ENCODE measurements at places on chromosomes 1 and 21. TPM values are rescaled to one million over a fixed set of nuclear protein-coding genes. Genes with fewer than 3 reads are reported as not detected.

DNA sequence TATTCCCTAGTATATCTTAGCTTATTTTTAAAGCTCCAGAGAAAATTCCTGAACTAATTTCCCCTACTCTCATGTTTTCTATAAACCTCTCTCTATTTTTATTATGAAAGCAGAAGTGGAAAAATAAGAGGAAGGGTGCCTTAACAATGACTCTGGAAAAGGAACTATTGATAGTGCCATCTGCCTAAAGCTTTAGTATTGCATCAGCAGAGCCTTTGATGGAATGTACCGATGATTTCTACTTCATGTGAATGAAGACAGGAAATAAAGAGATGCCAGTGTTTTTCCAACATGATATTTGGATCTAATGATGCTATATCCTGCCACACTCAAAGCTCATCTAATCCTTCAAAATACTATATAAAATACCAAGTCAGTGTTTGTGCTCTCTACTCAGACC, 35.1 kb downstream of the TNFSF18 start:
- no peak overlapping the region for H3K27ac ChIP-seq
- no peaks in the 10 kb centered on the region for H3K36me3 ChIP-seq
- H3K4me1 ChIP-seq: no peaks in the 10 kb centered on the region
- DNase-seq: no peak

GRCh38 chr1:21926814-21927532, 10.1 kb downstream of the HSPG2 start:
- DNase-seq: no peak
- peaks cover 45% of the 10 kb centered on the region for H3K36me3 ChIP-seq
- peaks cover 8% of the 10 kb centered on the region for H3K4me1 ChIP-seq
- peak overlapping the region; percentile 96 for H3K27ac ChIP-seq

- no peaks in the 10 kb centered on the region for H3K36me3 ChIP-seq
- H3K27me3 ChIP-seq: peaks cover 12% of the 10 kb centered on the region
- peaks cover 4% of the 10 kb centered on the region for H3K4me1 ChIP-seq
- no peak overlapping the region for H3K4me3 ChIP-seq
Measured at GRCh38 chr1:22420455-22421053, 31.1 kb upstream of the ZBTB40 start.

- peak; percentile 10 for DNase-seq
- peaks cover 3% of the 10 kb centered on the region for H3K36me3 ChIP-seq
- no peaks in the 10 kb centered on the region for H3K4me1 ChIP-seq
- peak overlapping the region; percentile 83 for H3K4me3 ChIP-seq
- peak overlapping the region; percentile 89 for H3K27ac ChIP-seq
Measured at GRCh38 chr1:150235294-150235851, 539 bp downstream of the ANP32E start.

- no peaks in the 10 kb centered on the region for H3K36me3 ChIP-seq
- H3K27me3 ChIP-seq: no peaks in the 10 kb centered on the region
- H3K4me3 ChIP-seq: no peak overlapping the region
- H3K4me1 ChIP-seq: no peaks in the 10 kb centered on the region
- no peak for DNase-seq
Measured at GRCh38 chr1:169696273-169697100, 14.9 kb downstream of the SELL start.

GRCh38 chr1:107009281-107009680, 47.2 kb upstream of the PRMT6 start:
- H3K27me3 ChIP-seq: no peaks in the 10 kb centered on the region
- DNase-seq: no peak
- H3K4me1 ChIP-seq: no peaks in the 10 kb centered on the region
- no peaks in the 10 kb centered on the region for H3K36me3 ChIP-seq
- no peak overlapping the region for H3K4me3 ChIP-seq

GRCh38 chr1:159171254-159171687, at the start of gene CADM3:
CADM3 (plus strand) TSS chr1:159171615; CDS start chr1:159171766, 151 bp downstream.
- H3K4me3 ChIP-seq: no peak within 1 kb of the TSS
- H3K36me3 ChIP-seq: no peaks in the 10 kb centered on the region
- DNase-seq: no peak
- no peak within 1 kb of the TSS for H3K27ac ChIP-seq
- no peaks in the 10 kb centered on the region for H3K4me1 ChIP-seq

- no peaks in the 10 kb centered on the region for H3K27me3 ChIP-seq
- H3K27ac ChIP-seq: no peak overlapping the region
- DNase-seq: no peak
Measured at GRCh38 chr1:164787834-164788231, 228.8 kb downstream of the PBX1 start.

- no peaks in the 10 kb centered on the region for H3K36me3 ChIP-seq
- H3K27me3 ChIP-seq: no peaks in the 10 kb centered on the region
- no peak overlapping the region for H3K27ac ChIP-seq
- H3K4me1 ChIP-seq: no peaks in the 10 kb centered on the region
Measured at GRCh38 chr1:84742653-84743052, 52.4 kb upstream of the SSX2IP start.

- H3K4me3 ChIP-seq: no peak overlapping the region
- peaks cover 10% of the 10 kb centered on the region for H3K27me3 ChIP-seq
- H3K36me3 ChIP-seq: no peaks in the 10 kb centered on the region
- peak; percentile 42 for DNase-seq
- H3K4me1 ChIP-seq: no peaks in the 10 kb centered on the region
Measured at GRCh38 chr1:147072482-147073432, 99.5 kb downstream of the PRKAB2 start.

DNA sequence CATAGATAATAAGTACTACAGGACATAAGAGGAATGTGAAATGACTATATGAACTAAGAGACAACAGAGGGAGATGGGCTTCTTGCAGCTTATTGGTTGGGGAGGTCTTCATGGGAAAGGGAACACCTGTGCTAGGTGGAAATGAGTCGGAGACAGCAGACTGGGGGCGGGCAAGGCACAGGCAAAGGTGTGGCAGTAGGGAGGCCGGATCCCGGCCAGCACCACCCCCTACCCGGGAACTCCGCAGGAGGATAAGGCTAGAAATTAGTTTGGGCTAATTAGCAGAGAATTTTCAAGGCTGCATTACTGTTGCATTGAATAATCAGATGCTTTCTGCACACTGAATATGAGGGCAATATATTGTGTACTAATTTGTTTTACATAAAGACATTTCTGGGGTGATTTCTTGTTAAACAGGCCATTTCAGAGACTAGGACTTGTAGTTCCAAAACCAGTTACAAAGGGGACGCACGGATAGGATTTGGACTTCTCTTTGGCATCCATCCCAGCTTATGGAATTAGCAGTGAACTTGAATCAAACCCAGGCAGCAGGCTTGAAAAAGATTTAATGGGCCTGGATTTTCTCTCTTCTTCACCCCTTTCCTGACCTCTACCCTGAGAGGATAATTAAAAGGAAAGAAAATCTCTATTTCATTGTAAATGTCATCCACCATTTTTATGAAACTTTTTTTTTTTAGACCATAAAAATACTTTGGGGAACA, 2.2 kb upstream of the HUNK start:
- H3K36me3 ChIP-seq: no peaks in the 10 kb centered on the region
- H3K27ac ChIP-seq: no peak overlapping the region
- no peak for DNase-seq
- no peaks in the 10 kb centered on the region for H3K27me3 ChIP-seq
- H3K4me3 ChIP-seq: no peak overlapping the region

- no peak overlapping the region for H3K4me3 ChIP-seq
- H3K36me3 ChIP-seq: peaks cover 2% of the 10 kb centered on the region
- H3K27ac ChIP-seq: no peak overlapping the region
- peaks cover 18% of the 10 kb centered on the region for H3K4me1 ChIP-seq
Measured at GRCh38 chr21:37445228-37445627, 78.7 kb downstream of the DYRK1A start.

DNA sequence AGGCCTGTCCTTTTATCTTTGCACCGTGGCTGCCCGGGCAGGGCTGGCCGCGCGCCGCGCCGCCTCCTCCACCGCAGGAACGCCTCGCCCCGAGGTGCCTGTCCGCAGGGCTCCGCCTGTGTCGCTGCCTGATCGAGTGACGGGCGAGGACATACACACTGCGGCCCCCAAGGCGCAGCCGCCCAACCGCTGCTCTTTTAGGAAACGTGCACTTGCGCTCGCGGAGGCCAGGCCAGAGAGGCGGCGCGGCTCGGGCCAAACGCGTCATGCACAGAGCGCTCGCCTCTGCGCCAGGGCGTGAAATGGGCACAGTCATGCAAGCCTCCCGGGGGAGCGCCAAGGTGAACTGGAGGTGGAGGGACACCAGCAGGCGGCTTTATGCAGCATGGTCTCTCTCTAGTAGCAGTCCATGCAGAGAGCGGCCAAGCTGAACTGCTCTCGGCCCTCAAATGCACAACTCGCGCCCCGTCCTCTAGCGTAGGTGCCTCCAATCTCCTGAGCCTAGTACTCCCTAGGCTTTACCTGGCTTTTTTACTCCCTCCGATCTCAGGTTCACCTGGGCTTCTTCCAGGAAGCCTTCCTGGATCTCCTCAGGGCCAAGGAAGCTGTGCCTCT, 12.9 kb downstream of the TRABD2B start:
- H3K36me3 ChIP-seq: no peaks in the 10 kb centered on the region
- H3K4me3 ChIP-seq: no peak overlapping the region
- no peak overlapping the region for H3K27ac ChIP-seq

- DNase-seq: peak; percentile 42
- no peak overlapping the region for H3K27ac ChIP-seq
- H3K27me3 ChIP-seq: no peaks in the 10 kb centered on the region
- H3K4me3 ChIP-seq: no peak overlapping the region
- no peaks in the 10 kb centered on the region for H3K4me1 ChIP-seq
- H3K36me3 ChIP-seq: no peaks in the 10 kb centered on the region
Measured at GRCh38 chr1:22930240-22930912, 42.3 kb downstream of the LACTBL1 start.

GRCh38 chr1:91604632-91605031, 104.0 kb downstream of the CDC7 start:
- H3K36me3 ChIP-seq: no peaks in the 10 kb centered on the region
- no peak overlapping the region for H3K27ac ChIP-seq
- H3K27me3 ChIP-seq: no peaks in the 10 kb centered on the region

DNA sequence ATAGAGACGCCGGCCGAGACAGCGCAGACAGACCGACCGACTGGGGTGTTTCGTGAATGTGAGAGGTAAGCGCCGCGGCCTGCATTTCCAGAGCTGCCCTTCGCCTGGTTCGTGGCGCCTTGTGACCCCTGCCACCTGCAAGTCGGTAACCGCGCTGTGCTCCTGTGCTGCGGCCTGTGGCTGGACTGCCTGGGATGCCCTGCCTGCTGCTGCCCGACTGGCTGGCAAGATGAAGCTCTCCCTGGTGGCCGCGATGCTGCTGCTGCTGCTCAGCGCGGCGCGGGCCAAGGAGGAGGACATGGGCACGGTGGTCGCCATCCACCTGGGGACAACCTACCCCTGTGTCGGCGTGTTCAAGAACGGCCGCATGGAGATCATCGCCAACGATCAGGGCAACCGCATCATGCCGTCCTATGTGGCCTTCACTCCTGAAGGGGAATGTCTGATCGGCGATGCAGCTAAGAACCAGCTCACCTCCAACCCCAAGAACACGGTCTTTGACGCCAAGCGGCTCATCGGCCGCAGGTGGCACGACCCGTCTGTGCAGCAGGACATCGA, 150.8 kb downstream of the RRAGC start:
- no peaks in the 10 kb centered on the region for H3K36me3 ChIP-seq
- no peak overlapping the region for H3K27ac ChIP-seq
- H3K4me3 ChIP-seq: no peak overlapping the region
- no peaks in the 10 kb centered on the region for H3K27me3 ChIP-seq
- H3K4me1 ChIP-seq: no peaks in the 10 kb centered on the region

DNA sequence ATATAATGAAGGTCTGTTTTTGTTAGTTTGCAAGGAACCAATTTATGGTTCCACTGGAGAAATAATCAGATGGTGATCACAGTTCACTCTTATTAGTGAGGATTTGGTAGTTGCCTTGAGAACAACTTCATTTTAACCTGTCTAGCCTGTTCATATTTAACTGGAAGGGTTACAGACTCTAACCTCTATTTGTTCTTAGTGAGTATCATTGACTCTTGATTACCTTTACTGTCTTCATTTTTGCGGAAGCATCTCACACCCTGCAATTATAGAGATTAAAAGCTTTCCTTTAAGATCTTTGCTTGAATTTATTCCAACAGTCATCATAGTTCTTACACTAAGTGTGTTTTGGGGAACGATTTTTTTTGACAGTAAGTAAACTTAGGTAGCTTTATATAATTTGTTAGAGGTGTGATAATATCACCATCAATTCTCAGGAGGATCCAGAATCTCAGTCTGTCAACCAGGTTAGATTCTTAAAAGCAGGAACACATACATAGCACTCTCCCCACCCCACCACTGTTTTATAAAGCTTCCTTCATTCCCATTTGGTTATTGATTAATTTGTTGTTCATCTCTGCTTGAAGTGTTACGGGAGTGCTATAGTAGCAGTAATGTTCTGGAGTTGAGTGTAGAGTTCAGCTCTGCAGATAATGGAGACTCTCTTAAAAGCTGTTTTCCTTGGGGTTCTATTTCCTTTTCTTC, 30.1 kb downstream of the B3GALT2 start:
- H3K4me3 ChIP-seq: no peak overlapping the region
- no peaks in the 10 kb centered on the region for H3K27me3 ChIP-seq
- peaks cover 7% of the 10 kb centered on the region for H3K4me1 ChIP-seq
- peak; percentile 11 for DNase-seq
- H3K27ac ChIP-seq: no peak overlapping the region

GRCh38 chr1:164092603-164093353, 466.2 kb upstream of the PBX1 start:
- DNase-seq: no peak
- H3K27ac ChIP-seq: no peak overlapping the region
- no peaks in the 10 kb centered on the region for H3K36me3 ChIP-seq
- H3K4me1 ChIP-seq: no peaks in the 10 kb centered on the region
- H3K27me3 ChIP-seq: no peaks in the 10 kb centered on the region

GRCh38 chr1:37919277-37919676, 27.6 kb downstream of the INPP5B start:
- peaks cover 2% of the 10 kb centered on the region for H3K36me3 ChIP-seq
- DNase-seq: no peak
- H3K27ac ChIP-seq: no peak overlapping the region
- no peaks in the 10 kb centered on the region for H3K4me1 ChIP-seq

DNA sequence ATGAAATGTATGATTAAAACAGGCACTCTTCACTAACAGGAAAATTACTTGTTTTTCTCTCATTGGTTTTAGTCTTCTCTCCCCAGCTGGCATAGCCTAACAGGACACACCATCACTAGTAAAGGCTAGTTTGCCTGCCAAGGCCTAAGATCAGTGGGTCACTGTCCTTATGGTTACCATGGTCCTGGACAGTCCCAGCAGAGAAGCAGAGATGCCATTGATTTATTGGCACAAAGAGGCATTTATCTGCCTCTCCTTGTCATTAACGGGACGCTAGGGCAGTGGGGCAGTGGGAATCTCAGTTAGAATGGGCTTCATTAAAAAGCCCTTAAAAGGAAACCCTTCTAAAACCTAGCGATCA, 13.9 kb downstream of the CD247 start:
- no peak overlapping the region for H3K4me3 ChIP-seq
- no peak overlapping the region for H3K27ac ChIP-seq
- DNase-seq: no peak
- H3K27me3 ChIP-seq: no peaks in the 10 kb centered on the region
- no peaks in the 10 kb centered on the region for H3K36me3 ChIP-seq

GRCh38 chr21:36155603-36156338, 853 bp upstream of the DOP1B start:
- H3K27ac ChIP-seq: peak overlapping the region; percentile 95
- H3K27me3 ChIP-seq: no peaks in the 10 kb centered on the region
- H3K4me3 ChIP-seq: peak overlapping the region; percentile 50
- H3K4me1 ChIP-seq: no peaks in the 10 kb centered on the region

Gene OR2T29
- polyA plus RNA-seq: not detected

Gene PFKFB2
- 23.4 TPM for polyA plus RNA-seq

Gene BRINP3
- 9.2 TPM for polyA plus RNA-seq

Gene CPLANE2
- polyA plus RNA-seq: 1.6 TPM

Gene COL16A1
- polyA plus RNA-seq: 18.1 TPM

Gene FHAD1
- polyA plus RNA-seq: 0.58 TPM

Gene FAM177B
- polyA plus RNA-seq: 7.3 TPM

Gene SLC1A7
- polyA plus RNA-seq: 0.73 TPM

Gene HLX
- 6.8 TPM for polyA plus RNA-seq

Gene FLG2
- 0.04 TPM for polyA plus RNA-seq

Gene POMGNT1
- polyA plus RNA-seq: 44.1 TPM

Gene SELE
- polyA plus RNA-seq: 0.27 TPM

Gene C1orf87
- not detected for polyA plus RNA-seq

Measured in small intestine (tissue), 16 donors.